ENCODE measurements at places on chromosomes 1 and 21.

- peaks cover 44% of the 10 kb centered on the region for H3K27me3 ChIP-seq
- no peaks in the 10 kb centered on the region for H3K36me3 ChIP-seq
- no peak for DNase-seq
- H3K4me3 ChIP-seq: no peak overlapping the region
- no peak overlapping the region for H3K27ac ChIP-seq
- peaks cover 2% of the 10 kb centered on the region for H3K4me1 ChIP-seq
Observed at GRCh38 chr1:30507016-30507312, 216.4 kb downstream of the MATN1 start.

DNA sequence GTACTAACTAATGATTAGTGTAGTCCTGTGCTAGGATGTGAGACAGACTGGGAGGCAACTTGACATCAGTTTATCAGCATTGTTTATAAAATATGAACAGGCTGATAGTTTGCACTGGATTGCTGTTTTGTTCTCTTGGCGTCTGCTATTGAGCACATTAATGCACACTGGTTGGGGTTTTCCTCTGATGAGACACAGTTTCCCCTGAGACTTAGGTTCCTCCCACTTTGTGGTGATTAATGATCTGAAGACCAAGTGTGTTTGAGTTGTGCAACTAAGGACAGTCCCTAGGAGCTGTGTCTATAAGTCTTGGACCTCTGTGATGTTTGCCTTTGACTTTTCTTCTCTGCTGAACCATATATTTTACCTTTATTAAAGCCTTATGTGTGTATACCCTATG is 1015.4 kb downstream of the AMY1C start:
- no peak overlapping the region for H3K4me3 ChIP-seq
- peaks cover 5% of the 10 kb centered on the region for H3K27me3 ChIP-seq
- DNase-seq: no peak
- no peak overlapping the region for H3K27ac ChIP-seq
- H3K4me1 ChIP-seq: peaks cover 4% of the 10 kb centered on the region

DNA sequence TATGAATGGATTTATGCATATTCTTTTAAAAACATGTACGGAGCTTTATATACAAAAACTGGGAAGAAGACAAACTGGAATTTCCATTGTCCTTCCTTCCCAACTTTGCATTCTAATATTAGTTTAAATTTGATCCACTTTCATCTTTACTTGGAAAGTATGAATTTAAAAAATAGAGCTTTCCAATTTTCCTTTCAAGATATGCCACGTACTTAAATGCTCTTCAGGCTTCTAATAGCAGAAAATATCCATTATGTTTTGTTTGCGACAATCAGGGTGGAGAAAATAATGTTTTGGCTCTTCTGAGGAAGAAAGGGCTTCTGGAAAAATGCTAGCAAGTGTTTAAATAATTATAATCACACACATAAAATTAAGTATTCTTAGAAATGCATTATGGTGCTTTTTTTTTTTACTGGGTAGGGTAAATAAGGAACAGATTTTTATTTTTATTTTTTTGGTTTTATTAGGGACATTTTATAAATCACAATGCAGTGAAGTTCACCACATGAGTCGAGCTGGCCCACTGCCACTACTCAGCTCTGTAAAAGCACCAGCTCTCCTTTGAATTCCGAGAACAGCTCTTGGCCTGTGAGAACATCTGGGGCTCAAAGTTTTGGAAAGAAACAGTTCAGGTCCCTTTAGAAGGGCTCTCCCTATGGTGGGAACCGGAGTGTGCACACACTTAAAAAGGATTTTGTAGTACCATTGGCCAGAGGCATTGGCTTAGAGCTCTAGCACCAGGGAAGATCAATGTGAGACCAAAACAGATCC is 287.4 kb upstream of the LYPLAL1 start:
- peak overlapping the region; percentile 74 for H3K27ac ChIP-seq
- no peak for DNase-seq
- no peaks in the 10 kb centered on the region for H3K27me3 ChIP-seq
- H3K36me3 ChIP-seq: no peaks in the 10 kb centered on the region
- no peak overlapping the region for H3K4me3 ChIP-seq

DNA sequence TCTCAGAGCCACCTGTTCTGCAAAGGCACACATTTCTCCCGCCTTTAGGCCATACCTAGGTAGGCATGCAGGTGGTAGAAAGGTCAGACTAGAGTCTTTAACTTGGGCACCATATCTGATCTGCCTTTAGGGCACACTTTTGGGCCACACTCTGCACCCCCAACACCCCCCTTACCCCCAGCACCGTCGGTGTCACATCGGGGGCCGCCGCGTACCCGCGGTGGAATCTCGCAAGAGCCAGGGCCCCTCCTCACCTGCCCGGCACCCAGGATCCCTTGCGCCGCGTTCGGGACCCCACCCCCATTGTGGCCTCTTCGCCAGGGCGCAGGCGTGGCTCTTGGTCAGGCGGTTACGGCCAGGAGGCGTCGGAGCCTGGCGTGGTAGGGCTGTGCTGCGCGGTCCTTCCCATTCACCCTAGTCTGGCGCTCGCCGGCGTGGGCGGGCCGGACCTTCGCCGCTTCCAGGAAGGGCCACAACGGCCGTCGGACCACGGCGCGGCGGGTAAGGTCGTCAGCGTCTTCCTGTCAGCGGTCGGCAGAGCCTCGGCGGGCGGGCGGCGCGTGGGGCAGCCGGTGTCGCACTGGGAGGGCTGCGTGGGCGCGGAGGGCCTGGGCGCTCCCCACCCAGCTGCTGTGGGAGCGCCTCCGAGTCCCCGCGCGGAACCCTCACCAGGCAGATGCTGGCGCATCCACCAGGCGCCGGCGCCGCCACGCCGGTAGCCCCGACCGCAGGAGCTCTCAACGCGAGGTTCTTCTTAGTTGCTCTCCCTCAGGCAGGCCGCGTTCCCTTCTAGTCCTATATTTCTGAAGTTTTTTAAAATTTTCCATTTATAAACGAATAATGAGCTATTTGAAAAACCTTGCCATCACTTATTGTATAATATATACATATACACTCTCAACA is at the start of gene DNAH14:
Gene DNAH14 (plus strand): TSS at position 341 of the 903 bp plus-strand sequence. CDS start 23,028 bp downstream, outside the sequence.
- H3K4me1 ChIP-seq: no peaks in the 10 kb centered on the region
- no peaks in the 10 kb centered on the region for H3K27me3 ChIP-seq
- peaks cover 31% of the 10 kb centered on the region for H3K36me3 ChIP-seq
- H3K4me3 ChIP-seq: peak within 1 kb of the TSS; percentile 81
- H3K27ac ChIP-seq: peak within 1 kb of the TSS; percentile 83

DNA sequence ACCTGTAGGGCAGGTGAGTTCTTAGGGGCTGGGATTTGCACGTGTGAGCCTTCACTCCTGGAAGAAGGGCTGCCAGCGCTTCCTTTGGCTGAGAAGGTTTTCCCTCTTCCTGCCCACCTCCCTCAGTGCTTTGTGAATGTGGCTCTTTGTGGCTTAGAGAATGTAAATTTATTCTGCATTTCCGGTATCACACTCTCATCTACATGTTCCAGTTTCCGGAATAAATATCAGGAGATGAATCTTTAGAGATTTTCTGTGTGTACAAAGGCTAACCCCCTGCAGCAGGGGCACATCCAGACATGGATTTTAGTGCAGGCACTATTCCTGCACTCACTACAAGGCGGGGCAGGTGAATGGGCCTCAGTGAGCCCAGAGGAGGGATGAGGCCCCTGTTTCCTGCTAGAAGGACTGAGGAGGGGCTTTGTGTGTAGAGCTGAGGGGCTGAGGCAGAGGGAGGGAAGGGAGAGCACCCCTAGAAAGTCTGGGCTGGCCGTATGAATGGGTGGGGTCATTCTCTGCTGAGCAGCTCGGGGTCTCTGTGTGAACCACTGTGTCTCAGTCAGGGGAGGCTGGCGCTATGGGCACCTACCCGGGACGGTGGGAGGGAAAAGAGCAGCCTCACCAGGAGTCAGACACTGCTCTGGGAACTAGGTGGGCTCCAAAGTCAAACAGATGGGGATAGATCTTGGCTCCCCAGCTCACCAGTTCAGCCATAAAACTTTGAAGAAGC is 207.5 kb downstream of the MATN1 start:
- no peaks in the 10 kb centered on the region for H3K36me3 ChIP-seq
- H3K4me3 ChIP-seq: no peak overlapping the region
- peak; percentile 27 for DNase-seq
- H3K27me3 ChIP-seq: peaks cover 11% of the 10 kb centered on the region
- H3K27ac ChIP-seq: no peak overlapping the region

- H3K36me3 ChIP-seq: peaks cover 10% of the 10 kb centered on the region
- DNase-seq: no peak
- H3K27ac ChIP-seq: no peak overlapping the region
- H3K4me1 ChIP-seq: peaks cover 60% of the 10 kb centered on the region
Observed at GRCh38 chr21:34869545-34869944, 179.6 kb downstream of the RUNX1 start.

- H3K36me3 ChIP-seq: no peaks in the 10 kb centered on the region
- no peak overlapping the region for H3K4me3 ChIP-seq
- no peak for DNase-seq
Observed at GRCh38 chr21:14403681-14404318, 20.9 kb upstream of the HSPA13 start.

- H3K4me3 ChIP-seq: no peak overlapping the region
- no peaks in the 10 kb centered on the region for H3K36me3 ChIP-seq
- H3K27me3 ChIP-seq: peaks cover 1% of the 10 kb centered on the region
Observed at GRCh38 chr1:17207540-17207939, 2.6 kb downstream of the PADI1 start.

DNA sequence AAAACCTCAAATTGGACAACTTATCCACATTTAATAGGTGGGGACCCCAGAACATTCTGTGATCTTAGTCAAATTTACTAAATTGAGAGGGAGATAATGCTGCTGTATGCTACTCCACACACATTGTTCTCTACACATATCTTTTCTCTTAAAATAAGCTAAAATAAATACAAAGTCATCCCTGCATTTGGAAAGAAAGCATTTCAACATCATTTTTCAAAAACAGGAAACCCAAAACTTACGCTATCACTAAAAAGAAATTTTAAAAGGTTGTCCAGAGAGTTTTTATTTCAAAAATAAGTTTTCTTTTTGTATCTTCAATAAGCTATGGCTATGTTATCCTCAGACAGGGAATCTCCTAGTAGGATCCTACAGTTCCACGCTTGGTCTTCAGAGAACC is 19.5 kb upstream of the OR6N2 start:
- no peak for DNase-seq
- peaks cover 18% of the 10 kb centered on the region for H3K27me3 ChIP-seq
- no peak overlapping the region for H3K27ac ChIP-seq
- no peak overlapping the region for H3K4me3 ChIP-seq

- DNase-seq: no peak
- peaks cover 20% of the 10 kb centered on the region for H3K4me1 ChIP-seq
- no peak overlapping the region for H3K4me3 ChIP-seq
- peaks cover 2% of the 10 kb centered on the region for H3K27me3 ChIP-seq
- H3K27ac ChIP-seq: peak overlapping the region; percentile 80
Observed at GRCh38 chr1:234907940-234908405, 220.7 kb downstream of the TOMM20 start.

DNA sequence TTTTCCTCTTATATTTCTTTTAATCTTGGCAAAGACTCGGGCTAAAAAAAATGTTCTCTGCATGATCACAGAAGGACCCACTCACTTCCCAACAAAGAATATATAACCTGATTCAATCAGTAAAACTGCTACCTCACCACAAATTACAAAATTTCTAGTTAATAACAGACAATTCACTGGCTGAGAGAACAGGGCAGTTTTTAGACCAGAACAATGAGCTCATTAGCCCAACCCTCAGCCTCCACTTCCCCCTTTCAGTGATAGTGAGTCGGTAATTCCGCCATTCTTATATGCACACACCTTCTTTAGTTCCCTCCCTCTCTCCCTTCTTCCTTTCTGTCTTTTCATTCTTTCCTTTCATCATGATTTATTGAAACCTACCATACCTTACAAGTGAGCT is 8.9 kb downstream of the SIPA1L2 start:
- H3K4me3 ChIP-seq: no peak overlapping the region
- peaks cover 89% of the 10 kb centered on the region for H3K4me1 ChIP-seq

- H3K36me3 ChIP-seq: peaks cover 15% of the 10 kb centered on the region
- DNase-seq: no peak
- H3K27me3 ChIP-seq: no peaks in the 10 kb centered on the region
- H3K4me3 ChIP-seq: no peak overlapping the region
Observed at GRCh38 chr1:1236945-1237873, 5.2 kb downstream of the B3GALT6 start.

DNA sequence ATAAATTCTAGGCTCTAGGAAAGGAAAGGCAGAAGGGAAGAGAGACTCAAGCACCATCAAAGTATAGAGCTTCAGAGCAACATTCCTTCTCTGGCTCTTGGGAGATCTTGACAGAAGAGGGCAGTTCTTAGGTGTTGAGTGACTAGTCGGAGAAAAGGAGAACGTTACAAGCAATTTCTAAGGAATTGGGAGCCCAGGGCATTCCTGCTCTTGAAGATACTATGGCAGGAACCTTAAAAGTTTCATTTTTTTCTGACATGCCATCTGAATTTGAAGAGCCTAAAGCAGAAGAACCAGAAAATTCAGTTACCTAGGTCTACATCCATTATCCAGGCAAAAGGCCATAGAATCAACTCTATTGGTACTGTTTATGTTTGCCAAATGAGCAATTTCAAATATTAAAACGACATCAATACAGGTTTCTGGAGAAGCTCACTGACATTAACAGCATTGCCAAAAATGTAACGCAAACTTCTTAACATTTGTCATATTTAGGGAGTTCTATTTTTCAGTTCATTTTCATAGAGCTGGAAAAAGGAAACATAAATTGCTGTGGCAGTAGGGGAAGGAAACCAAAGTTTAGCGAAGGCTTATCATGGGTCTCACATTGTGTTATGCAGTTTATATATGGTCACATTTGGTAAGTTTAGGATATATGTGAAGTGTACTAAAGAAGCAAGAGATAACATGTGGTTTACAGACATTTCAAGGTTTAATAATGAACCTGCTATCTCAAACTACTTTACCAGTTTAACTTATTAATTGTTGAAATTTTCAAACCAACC is 210.1 kb upstream of the NRIP1 start:
- DNase-seq: no peak
- H3K4me3 ChIP-seq: no peak overlapping the region
- H3K27ac ChIP-seq: no peak overlapping the region
- no peaks in the 10 kb centered on the region for H3K36me3 ChIP-seq
- H3K4me1 ChIP-seq: peaks cover 21% of the 10 kb centered on the region

DNA sequence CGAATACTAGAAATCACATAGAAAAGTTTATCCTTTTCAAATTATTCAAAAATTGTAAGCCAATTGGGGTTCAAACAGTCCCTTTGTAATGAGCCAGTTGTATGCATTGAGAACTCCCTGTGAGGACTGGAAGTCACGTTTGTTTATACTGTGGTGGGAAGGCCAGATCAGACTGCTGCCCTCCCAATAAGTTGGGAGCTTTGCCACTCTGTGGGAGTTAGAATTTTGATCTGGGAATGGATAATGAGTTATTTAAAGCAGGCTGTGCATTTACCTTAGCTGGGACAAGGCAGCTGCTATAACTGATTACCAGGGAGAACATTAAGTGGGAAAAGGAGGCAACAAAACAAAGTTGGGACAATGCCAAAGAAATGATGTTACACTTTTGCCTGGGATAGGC is 178.8 kb downstream of the SDCCAG8 start:
- no peaks in the 10 kb centered on the region for H3K27me3 ChIP-seq
- no peak for DNase-seq
- peaks cover 11% of the 10 kb centered on the region for H3K36me3 ChIP-seq

DNA sequence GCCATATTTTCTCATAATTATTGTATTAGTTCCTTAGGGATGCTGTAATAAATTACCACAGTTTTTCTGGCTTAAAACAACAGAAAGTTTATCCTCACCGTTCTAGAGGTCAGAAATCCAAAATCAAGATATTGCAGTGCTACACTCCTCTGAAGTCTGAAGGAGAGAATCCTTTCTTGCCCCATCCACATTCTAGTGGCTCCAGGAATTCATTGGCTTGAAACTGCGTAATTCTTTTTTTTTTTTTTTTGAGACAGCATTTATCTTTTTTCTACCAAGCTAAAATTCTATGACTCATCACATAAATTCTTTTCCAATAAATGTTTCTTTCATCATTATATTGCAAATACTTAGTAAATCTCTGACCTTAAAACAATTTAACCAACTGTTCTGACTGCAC is 451.0 kb upstream of the RGS18 start:
- H3K36me3 ChIP-seq: no peaks in the 10 kb centered on the region
- H3K4me3 ChIP-seq: no peak overlapping the region
- H3K27ac ChIP-seq: no peak overlapping the region
